Retina (tissue), 1 donor: ENCODE measurements at places on chromosomes 6 and 20.

- no peak for DNase-seq
Observed at GRCh38 chr6:56668158-56668557, 25.5 kb upstream of the DST start.

DNA sequence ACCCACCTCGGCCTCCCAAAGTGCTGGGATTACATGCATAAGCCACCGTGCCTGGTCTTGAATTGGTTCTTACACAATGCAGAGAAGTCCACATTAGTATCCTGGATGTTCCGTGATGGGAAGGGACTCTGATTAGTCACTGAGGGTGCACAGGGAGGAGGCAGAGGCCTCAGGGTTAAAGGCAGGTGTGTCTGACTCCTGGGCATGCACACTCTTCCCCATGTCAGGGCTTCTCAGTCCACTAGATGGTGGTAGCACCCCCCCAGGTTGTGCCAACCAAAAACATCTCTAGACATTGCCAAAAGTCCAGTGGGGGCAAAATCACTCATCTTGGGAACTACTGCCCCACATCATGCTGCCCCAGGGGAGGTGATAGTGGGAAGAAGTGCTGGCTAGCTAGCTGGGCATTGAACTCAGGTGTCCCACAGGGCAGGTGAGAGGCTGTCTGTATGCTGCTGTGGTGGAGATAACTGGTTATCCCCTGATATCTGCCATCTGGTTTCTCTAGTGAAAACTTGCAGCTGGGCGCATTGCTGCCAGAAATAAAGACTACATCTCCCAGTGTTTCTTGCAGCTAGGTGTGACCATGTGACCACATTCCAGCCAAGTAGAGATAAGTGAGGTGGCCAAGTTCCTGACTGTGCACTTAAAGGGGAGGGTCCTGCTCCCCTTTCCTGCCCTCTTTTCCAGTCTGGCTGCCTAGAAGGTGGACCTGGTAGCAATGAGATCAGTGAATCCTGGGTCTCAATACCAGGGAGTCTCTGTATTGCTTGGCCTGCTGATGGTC is 8.4 kb upstream of the NSFL1C start:
- no peak for DNase-seq

GRCh38 chr6:39852324-39852723 is 60.1 kb downstream of the DAAM2 start:
- no peak for DNase-seq

- peak; percentile 95 for DNase-seq
Observed at GRCh38 chr6:87151781-87152525, 3.4 kb upstream of the ZNF292 start.

DNA sequence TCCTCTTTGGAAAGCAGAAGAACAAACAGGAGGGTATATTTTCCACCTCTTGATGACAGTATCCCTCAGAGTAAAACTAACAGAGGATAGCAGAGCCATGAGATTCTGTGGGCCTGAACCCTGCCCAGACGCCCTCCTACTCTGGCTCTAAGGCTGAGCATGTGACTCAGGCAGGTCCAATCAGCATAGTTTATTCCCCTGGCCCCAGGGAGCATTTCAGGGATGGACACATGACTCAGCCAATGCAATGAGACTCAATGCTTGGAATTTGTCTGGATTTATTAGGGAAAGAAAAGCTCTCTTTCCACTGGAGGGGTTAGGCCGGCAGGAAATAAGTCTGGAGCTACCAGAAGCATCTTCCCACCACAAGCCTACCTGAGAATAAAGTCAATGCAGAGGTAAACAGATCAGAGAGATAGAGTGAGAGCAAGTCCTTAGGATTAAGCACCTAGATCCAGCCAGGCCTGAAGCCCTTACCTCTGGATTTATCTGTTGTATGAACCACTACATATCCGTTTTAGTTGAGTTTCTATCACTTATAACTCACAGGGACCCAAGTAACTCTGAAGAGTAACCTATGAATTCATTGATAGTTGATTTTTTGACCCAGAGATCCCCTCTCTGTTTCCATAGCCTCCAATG is 68.2 kb upstream of the EYA2 start:
- no peak for DNase-seq

DNA sequence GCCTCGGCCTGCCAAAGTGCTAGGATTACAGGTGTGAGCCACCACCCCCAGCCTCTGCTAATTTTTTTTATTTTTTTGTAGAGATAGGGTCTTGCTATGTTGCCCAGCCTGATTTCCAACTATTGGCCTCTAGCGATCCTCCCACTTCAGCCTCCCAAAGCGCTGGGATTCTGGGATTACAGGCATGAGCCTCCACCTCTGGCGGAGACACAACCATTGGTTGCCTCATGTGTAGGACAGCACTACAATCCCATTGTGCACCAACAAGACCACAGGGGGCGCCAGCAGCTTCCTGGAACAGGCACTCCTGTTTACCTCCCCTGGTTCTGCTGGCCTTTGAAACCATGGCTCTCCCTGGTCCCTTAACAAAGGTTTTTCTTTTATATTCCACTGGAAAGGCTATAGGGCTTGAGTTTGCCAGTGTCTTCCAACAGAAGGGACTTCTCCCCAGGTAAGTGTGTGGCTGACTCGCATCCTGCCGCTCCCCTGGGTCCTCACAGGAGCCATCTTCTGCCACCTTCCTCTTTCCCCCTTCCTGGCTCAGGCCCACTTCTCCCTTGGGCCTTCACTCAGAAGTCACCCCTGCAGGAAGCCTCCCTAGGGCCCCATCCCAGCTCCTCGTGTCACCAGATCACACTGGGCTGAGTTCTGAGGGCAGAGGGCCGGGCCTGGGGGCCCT is 39.2 kb upstream of the TLDC2 start:
- no peak for DNase-seq

DNA sequence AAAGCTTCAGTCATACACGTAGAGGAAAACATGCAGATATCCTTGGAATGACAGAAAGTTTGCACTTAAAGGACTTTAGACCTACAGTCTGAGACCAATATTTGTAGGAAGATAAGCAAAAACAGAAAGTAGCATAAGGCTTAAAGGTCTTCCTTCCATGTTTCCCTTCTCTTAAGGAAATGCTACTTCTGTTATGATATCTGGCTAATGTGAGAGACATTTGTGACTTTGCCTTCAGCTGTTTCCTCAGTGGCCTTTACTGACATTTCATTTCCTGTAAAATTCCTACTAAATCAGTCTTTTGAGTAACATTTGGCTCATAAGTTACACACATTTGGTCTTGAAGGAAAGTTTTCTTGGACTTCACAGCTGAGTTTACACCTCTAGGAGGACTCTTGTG is 713.4 kb downstream of the TBC1D32 start:
- no peak for DNase-seq

GRCh38 chr20:10987651-10988383 is 314.0 kb upstream of the JAG1 start:
- no peak for DNase-seq

GRCh38 chr6:22392711-22393110 is 95.9 kb upstream of the PRL start:
- no peak for DNase-seq

- DNase-seq: no peak
Observed at GRCh38 chr6:16844183-16844582, 82.9 kb upstream of the ATXN1 start.

- no peak for DNase-seq
Observed at GRCh38 chr20:36543184-36544133, 2.1 kb downstream of the MYL9 start.

DNA sequence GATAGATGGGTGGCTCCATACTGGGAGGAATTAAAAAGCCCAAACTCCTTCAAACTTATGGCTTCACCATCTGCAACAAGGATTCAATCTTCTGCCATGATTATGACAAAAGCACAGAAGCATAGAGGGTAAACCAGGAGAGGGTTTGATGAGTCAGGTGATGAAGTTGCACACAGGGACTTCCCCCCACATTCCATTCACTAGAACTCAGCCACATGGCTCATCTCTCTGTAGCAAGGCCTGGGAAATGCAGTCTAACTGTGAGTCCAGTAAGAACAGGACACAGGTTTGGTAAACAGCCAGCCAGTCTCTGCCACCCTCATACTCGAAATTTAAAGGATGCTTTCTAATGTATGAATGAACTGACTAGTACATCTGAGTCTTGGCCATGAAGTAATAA is 142.9 kb downstream of the HIVEP2 start:
- DNase-seq: no peak

DNA sequence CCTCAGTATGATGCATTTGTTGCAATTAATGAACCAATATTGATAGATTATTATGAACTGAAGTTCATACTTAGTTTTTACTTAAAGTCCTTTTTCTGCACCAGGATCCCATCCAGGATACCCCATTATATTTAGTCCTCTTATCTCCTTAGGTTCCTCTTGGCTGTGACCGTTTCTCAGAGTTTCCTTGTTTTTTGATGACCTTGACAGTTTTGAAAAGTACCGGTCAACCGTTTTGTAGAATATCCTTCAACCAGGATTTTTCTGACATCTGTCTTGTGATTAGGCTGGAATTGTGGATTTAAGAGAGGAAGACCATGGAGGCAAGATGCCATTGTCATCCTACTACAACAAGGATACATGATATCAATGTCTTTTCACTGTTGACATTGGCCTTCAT is 98.0 kb upstream of the F13A1 start:
- DNase-seq: no peak

DNA sequence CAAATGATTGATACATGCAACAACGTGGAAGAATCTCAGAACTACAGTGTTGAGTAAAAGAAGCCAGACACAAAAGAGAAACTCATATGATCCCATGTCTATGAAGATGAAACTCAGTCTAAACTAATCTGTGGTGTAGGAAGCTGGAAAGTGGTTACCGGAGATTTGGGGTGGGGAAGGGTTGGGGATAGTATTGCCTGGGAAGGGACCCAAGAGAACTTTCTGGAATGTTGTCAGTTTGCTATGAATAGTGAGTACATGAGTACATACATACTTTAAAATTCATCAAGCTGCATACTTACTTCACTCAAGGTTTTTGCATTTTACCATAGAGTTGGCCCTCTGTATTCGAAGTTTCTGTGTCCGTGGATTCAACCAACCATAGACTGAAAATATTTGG is 106.0 kb downstream of the SAMD5 start:
- DNase-seq: no peak

DNA sequence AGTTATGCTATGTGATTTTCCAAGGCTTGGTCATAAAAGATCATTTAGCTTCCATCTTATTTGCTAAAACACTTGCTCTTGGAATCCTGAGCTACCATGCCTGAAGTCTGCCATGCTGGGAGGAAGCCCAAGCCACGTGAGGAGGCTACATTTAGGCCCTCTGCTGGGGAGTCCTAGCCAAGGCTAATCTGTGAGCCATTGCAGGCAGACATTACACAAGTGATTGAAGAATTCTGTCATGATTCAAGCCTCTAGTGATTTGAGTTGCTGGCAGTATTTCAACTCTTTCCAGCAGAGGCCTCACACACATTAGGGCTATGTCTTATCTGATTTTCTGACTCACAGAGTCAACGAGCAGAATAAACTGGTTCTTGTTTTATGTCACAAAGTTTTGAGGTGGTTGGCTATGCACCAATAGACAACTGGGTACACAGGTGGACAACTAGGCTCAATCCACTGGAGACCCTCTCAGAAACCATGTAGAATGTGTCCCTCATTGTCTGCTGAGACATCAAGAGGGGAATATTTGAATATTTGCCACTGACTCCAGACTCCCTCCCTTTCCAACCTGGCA is 227.2 kb upstream of the SULF2 start:
- no peak for DNase-seq

DNA sequence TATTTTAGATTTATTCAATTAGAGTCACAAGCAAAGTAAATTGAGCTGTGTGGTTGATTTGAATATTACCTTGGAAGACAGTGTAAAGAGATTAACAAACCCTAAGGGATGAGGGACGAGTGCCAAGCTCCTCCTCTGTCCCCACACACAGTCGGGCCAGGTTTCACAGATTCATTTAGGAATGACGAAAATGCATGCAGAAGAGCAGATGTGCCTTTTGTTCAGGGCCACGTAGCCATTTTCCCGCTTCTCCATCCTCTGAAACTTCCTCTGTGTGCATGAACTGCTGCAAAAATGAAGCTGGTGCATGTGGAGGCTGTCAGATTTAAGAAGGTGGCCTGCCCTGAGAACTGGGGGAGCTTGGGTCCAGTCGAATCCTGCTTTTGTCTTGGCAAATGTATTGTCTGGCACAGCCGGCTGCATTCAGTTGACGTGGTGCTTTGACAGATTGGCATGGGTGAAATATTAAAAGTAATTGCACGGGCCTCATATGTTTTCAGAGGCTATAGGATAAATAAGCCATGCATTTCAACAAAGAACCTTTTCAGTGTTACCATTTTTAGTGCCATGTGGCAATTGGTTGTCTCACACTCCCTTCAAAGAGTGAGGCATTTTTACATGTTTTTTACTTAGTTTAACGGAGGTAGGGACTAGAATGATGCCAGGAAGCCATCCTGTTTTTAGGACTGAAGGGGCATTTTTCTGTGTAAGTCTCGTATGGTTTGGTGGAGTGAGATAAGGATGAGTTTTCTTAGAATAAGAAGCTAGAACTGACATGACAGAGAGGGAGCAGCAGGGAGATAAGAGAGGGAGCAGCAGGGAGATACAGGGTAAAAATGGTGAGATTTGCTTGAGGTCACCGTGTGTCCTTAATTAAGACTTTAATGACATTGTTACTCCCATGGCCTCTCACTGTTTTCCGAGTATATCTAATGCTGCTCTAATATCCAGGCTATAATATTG is 361.1 kb downstream of the NRN1 start:
- DNase-seq: peak; percentile 57

DNA sequence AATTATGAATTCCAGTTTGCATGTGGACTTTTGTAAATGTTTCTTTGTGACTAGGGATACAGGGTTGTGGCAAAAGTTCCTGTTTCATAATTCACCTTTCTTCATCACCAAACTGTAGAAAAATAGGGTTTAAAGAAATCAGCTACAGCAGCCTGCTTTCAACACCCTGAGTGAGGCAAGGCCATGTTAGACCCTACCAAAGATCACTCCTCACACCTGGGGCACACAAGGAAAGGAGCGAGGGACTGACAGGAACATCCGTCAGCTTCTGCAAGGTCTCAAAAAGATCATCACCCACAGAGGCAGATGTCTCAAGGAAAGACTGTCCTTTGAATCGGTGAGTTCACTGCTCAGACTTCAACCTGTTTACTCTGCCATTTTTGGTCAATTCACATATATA is 10.5 kb upstream of the STX11 start:
- DNase-seq: no peak

DNA sequence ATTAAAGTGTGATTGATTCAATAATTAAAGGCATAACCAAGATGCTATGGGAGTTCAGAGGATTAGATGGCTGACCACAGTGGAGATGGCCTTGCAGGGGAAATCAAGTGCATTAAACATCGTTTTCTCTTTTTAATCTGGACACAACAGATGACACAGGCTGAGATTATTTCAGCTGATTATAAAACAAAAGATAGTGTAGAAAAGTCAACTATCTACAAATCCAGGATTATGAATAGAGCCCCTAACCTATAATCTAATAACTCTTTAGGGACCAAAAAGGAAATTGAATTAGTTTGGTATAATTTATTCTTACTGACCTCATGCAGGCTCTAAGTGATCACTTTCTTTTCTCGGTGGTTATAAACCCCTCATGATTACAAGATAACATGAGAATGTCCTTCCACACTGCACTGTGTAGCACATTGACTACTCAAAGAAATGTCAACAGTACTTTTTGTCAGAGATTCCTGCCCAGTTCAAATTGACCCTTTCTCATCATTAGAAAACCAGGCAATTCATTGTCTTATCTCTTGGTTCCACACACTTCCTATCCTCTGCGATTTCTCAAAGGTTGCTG is 122.1 kb downstream of the PKHD1 start:
- DNase-seq: no peak
